ENCODE measurements at places on chromosomes 4 and X.

DNA sequence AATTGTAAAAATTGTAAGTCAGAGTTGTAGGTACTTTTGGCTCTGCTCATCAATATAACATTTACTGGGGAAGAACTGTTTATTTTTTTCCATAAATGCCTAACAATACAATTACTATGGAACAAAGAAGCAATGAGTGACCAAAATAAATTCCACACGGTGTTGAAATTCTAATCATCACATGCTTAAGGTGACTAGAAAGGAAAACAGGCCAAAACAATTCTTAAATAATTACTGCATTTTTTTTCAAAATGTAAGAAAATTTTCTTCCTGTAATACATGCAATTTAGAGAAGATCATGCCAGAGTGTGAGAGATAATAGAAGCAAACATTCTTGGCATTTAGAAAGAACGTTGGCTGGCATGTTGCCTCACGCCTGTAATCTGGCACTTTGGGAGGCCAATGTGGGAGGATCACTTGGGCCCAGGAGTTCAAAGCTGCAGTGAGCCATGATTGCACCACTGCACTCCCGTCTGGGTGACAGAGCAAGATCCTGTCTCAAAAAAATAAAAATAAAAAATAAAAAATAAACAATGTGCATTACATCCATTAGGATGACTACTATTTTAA, 22.5 kb downstream of the C4orf46 start:
- no peak for DNase-seq

DNA sequence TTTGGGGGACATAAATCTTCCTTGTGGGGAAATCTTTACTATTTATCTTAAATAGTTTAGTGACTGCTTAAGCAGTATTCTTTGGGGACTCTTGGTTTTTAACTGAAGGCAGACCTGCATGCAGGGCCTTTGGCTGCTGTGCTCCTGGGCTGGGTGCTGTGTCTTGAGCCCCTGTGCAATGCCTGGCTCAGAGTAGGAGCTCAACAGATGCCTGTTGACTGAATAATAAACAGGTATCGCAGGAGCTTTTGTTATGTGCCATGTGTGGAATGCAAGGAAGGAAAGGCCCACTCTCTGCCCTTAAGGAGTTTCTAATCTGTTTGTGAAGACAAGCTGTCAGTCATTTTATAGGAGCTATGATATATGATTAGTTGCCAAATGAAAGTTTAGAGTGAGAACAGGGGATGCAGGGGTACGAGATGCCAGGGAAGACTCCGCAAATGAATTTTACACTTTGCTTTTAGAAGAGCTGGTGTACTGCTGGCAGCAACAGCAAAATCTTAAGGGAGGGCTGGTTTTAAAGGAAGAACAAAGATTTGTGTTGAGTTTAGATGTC, 6.7 kb downstream of the GAB1 start:
- no peak for DNase-seq

- DNase-seq = no peak
Observed at GRCh38 chr4:142043509-142043908, 407.1 kb downstream of the IL15 start.

- no peak for DNase-seq
Observed at GRCh38 chrX:148314876-148315275, 185.5 kb upstream of the AFF2 start.

- no peak for DNase-seq
Observed at GRCh38 chrX:120290107-120290506, 21.2 kb downstream of the TMEM255A start.
